Activated naive CD8-positive, alpha-beta T cell treated with anti-CD3 and anti-CD28 coated beads, Interleukin-2, amount 10 ng/mL, durations not matched to agents 7 days and 5 days (primary cell): ENCODE measurements at places on chromosomes 4 and X. TPM values are rescaled to one million over a fixed set of nuclear protein-coding genes. Genes with fewer than 3 reads are reported as not detected.

The SERPINA7 gene
- total RNA-seq, result not detected

The SEC31A gene
- 118 TPM for total RNA-seq

The UGT2B17 gene
- total RNA-seq, result not detected

The TRAPPC2 gene
- total RNA-seq, result 33.0 TPM

The FAM241A gene
- 2.0 TPM for total RNA-seq

The TMEM31 gene
- not detected for total RNA-seq

The IKBKG gene
- total RNA-seq, result 61.7 TPM

The GRPEL1 gene
- 37.9 TPM for total RNA-seq

The USP27X gene
- 3.5 TPM for total RNA-seq

The BEX1 gene
- not detected for total RNA-seq

The SMR3B gene
- not detected for total RNA-seq

The ZIC3 gene
- not detected for total RNA-seq

The LINC00632 gene
- not detected for total RNA-seq

The ADRA2C gene
- total RNA-seq, result not detected

The RNF212 gene
- total RNA-seq, result 7.3 TPM

The TBC1D9 gene
- 0.17 TPM for total RNA-seq

The DDX53 gene
- not detected for total RNA-seq

The MAP7D3 gene
- total RNA-seq, result 11.9 TPM

The DMP1 gene
- not detected for total RNA-seq

The CCDC120 gene
- total RNA-seq, result 9.0 TPM

The DKC1 gene
- total RNA-seq, result 67.2 TPM

The FGFBP2 gene
- 23.9 TPM for total RNA-seq

The NRK gene
- not detected for total RNA-seq

The BBS12 gene
- 1.7 TPM for total RNA-seq

The KCND1 gene
- total RNA-seq, result 5.9 TPM

The ODAPH gene
- total RNA-seq, result not detected
